ENCODE measurements at places on chromosomes 13 and 19.

DNA sequence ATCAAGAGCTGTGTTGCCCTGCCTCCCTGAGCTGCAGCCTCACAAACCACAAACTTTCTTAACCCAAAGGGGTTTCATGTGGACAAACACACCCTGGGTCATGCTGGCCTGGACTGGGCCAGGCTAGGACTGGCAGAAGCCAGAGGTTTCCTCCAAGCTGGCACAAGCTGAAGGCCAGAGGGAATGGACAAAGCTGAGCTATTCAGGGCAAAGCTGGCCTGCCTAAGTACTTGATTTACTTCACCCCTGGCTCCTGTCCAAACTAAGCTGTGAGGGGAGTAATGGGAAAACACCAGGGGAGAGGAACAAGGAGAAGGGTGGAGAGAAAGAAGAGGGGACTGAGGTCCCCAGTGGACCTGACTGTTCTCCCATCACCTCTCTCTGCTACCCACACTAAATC lies 6.2 kb downstream of the CPAMD8 start:
- DNase-seq, result no peak

DNA sequence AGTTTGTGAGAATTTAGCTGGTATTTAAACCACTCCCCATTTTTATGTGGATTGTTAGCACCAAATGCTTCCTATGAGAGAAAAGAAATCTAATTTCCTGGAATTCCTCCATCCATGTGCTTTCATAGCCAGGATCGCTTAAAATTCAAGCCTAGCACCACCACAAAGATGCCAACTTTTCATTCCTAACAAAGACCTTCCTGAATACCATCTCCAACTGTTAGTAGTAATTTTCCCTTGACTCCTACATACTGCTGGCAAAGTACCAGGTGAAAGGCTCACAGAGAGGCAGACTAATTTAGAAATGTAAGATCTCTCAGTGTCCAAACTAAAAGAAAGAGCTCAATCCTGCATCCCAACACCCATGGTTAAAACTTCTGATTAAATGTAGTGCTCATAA lies 386.3 kb downstream of the KCTD12 start:
- DNase-seq, result no peak

DNA sequence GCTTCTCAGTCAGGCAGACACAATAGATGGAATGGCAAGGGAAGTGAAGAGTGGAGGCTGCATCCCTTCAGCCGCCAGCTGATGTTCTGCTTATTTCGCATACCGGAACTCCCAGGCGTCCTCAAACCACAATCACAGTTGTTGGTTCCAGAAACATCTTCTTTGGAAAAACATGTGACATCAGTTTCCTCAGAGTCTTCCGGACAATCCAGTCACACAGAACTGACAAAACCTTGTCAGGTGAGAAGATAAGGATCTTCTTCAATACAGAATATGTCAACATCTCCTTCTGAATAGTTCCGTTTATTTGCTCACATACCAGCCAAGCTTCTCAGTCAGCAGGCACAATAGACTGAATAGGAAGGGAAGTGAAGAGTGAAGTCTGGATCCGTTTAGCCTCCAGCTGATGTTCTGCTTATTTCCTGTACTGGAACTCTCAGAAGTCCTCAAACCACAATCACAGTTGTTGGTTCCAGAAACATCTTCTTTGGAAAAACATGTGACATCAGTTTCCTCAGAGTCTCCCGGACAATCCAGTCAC lies 45.1 kb upstream of the CEACAM21 start:
- no peak for DNase-seq

GRCh38 chr13:90281709-90282108 lies 1065.8 kb upstream of the MIR17HG start:
- DNase-seq, result no peak

DNA sequence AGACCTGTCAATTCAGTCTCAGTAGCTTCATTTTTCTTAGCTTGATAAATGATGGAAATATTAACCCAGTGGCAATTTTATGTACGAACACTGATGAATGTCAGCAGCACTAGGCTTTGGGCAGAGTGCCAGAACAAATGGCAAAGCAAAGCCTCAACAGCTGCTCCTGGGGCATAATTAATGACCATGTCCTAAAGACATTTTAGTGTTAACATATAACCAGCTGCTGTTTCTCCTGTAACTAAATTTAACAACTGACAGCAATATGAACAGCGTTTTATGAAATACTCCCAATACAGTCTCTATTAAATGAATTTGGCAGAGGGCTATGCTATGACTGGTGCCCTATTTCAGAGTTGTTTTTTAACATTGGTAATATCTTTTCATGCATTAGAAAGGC lies 47.1 kb downstream of the ZNF568 start:
- peak; percentile 21 for DNase-seq

DNA sequence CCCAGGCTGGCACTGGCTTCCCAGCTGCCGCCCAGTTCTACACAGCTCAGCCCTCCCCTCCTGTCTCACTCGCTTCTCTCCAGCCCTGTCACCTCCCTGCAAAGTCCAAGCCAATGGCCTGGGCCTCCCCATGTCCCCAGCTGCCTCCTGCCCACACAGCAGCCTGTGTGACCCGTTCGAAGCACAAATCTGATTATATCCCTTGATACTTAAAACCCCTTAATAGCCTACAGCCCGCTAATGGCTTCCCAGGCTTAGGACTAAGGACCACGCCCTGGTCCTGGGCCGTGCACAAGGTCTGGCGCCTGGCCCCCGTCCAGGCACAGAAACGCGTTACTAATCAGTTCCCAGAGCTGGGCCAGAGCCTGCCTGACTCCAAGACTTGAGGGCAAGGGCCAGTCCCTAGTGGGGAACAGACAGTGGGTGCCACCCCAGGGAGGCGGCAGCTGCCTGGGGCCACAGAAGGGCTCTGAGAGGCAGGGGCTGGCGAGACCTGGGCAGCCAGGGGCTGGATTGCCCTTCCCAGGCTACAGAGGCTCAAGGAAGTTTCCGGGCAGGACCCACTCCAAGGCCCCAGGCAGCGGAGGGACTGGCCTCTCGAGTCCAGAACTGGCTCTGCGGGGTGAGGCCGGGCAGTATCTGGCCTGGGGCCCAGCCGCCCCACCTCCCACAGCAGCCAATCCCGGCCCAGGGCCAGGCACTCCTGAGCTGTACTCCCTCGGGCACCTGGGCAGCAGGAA lies 10.4 kb downstream of the XAB2 start:
- DNase-seq, result peak; percentile 95

DNA sequence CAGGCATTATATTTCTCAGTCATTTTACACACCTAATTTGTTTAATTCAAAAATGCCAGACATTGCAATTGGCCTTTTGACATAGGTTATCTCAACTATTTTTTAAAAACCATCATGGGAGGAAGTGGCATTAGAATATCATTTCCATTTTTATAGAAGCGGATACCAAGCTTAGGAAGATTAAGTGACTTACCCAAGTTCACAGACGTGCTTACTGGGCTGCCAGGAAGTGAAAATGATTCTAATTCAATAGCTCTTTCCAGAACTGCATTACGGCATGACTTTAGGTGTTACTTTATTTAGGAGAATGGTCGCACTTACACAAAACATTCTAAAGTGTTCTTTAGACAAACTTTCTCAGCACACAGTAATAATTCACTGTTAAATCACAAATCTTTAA lies 231.9 kb downstream of the KLF12 start:
- DNase-seq, result no peak

GRCh38 chr13:46801858-46802257 lies 4.9 kb upstream of the ESD start:
- no peak for DNase-seq

DNA sequence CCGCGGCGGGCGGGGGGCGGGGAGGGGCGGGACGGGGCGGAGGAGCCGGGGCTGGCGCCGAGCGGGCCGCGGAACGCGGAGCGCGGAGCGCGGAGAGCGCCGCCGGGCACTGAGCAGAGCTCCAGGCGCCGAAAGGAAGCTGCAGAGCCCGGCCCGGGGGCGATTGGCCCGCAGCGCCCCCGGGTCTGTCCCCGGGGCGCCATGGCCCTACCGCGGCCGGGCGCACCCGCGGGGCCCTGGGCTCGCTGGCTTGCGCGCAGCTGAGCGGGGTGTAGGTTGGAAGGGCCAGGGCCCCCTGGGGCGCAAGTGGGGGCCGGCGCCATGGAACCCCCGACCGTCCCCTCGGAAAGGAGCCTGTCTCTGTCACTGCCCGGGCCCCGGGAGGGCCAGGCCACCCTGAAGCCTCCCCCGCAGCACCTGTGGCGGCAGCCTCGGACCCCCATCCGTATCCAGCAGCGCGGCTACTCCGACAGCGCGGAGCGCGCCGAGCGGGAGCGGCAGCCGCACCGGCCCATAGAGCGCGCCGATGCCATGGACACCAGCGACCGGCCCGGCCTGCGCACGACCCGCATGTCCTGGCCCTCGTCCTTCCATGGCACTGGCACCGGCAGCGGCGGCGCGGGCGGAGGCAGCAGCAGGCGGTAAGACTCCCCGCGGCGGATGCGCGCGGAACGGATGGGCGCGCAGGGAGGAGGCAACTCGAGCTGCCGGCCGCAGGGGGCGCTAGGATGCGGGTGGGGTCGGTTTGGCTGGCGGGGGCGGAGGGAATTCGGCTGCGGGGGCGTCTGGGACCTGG lies at the start of gene PDE4A:
Gene PDE4A, plus strand, starts transcription at position 95 of the 796 bp plus-strand sequence. Its CDS starts 227 bp downstream, at position 322.
- no peak for DNase-seq

DNA sequence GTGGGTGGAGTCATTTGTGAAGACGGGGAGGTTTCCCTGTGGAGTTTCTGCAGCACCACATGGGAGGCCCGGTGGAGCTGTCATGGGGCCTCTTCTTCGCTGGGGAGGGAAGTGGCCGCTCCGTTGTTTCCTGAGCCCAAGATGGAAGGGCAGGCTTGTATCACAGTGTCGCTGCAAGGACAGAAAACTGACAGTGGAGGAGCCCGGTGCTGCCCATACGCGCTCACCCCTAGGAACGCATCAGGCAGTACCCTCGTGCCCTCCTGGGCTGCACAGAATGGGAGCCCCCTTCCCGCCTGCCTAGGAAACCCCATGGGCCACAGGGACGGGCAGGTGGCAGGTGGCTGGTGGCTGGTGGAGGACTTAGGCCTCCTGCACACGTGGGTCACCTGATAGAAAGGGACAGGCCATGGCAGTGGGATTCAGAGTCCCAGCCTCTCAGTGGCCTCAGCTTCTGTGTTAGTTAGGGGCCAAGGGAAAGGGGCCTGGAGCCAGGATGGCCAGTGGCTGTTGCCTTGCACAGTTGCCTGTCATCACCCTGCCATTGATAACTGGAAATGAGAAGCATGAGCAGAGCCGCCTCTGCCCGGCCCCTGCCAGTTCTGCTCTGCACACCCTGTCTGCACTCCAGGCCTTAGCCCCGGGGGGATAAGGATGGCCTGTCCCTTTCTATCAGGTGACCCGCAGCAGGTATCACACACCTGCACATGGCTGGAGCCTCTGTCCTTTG lies 7.6 kb downstream of the COL4A2 start:
- no peak for DNase-seq

GRCh38 chr19:1324806-1325567 lies 39.3 kb downstream of the EFNA2 start:
- peak; percentile 51 for DNase-seq

DNA sequence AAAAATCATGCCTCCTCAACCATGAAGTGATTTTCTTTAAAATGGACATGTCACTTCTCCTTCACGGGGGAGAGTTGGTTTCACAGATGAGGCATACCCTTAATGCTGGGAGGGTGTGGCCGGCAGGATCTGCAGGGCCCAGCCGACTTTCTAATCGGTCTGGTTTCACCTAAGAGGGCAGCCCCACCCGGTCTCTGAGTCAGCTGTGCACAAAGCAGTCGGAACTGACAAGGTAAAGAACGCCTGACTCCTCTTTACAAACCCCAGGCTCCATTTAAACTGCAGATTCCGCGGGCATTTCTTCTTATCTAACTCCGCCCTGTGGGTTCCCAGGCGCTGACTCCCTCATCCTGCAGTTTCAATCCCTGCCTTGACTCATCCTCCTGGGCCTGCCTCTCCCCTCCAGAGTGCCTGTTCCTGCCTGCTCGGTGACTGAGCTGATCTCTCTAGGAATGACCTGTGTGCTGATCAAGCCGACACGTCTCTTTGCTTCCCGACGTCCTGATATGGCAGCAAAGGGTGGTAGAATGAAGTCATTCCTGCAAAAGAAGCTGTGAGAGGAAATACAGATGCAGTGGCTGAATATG lies 63.4 kb downstream of the EFNB2 start:
- DNase-seq, result no peak

GRCh38 chr13:113040031-113040430 lies 65.6 kb upstream of the F7 start:
- DNase-seq, result no peak

Data from body of pancreas (tissue), 4 donors.